ENCODE measurements at places on chromosomes 3 and 15.

GRCh38 chr15:66095871-66096687 lies 157.5 kb downstream of the MEGF11 start:
- DNase-seq = no peak

GRCh38 chr3:130826516-130827182 lies 67.2 kb upstream of the ATP2C1 start:
- DNase-seq = no peak

GRCh38 chr15:58311556-58311955 lies 120.2 kb upstream of the LIPC start:
- DNase-seq = no peak

DNA sequence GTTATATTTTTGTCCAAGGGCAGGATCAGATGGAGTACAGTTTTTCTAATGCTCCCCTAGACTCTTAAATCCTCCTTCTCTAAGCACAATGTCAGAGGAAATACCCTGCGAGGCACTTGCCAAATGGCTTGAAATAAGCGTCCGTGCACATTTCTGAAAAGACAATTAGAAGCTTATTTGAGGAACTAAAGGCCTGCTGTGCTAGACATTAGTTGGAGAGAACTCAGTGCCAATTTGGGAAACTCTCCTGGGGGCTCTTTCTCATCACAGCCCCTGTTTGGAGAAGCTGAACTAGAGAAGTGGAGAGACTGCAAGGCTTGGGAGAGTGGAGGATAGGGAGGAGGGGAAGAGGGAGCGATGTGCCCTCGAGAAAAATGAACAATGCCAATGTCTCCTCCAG lies 247.6 kb upstream of the C2CD4B start:
- no peak for DNase-seq

GRCh38 chr3:20043396-20043795 lies 3.1 kb downstream of the KAT2B start:
- peak; percentile 75 for DNase-seq

GRCh38 chr3:157738441-157738840 lies 235.2 kb upstream of the VEPH1 start:
- no peak for DNase-seq

DNA sequence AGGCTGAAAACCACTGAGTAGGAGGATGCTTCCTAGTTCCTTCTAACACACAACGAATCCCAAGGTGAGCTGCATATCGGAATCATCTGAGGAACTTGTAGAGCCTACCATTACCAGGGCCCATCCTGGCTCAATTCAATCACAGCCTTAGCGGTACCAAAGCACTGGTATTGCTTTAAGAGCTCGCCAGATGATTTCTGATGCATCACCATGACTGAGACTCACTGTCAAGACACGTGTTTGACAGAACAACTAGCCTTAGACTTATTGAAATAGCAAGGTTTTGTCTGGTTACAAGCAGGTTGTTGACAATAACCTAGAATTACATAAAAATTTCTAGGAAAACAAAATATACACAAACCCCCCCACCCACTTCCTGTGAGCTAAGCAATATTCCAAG lies 68.5 kb downstream of the CBLB start:
- DNase-seq = no peak

DNA sequence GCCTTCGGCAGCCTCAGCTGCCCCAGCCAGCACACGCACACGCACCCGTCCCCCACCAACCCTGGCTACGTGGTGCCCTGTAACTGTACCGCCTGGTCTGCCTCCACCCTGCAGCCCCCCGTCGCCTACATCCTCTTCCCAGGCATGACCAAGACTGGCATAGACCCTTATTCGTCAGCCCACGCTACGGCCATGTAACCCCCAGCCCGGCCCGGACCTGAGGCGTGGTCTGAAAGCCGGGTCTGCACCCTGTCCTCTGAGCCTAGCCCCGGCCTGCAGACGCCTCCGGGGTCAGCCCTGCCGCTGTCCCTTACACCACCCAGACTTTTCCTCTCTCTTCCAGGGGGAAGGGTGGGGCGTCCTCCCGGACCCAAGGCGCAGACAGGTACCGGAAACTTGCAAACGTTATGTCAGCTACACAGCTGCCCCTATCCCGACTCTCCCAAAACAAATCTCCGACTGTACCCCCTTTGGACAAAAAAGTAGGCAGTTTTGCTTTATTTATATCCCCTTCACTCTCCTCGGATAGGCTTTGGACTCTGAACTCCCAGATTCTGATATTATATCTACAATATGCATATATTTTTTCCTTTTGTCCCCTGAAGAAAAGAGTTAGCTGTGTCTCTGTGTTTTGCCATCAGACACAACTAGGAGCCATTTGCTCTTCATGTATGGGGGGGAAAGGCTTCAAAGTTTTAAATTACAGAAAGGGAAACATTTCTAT lies 1.4 kb downstream of the SOX14 start:
- no peak for DNase-seq

- DNase-seq = no peak
These were observed 36.5 kb downstream of the ATP13A3 start for GRCh38 chr3:194450341-194450740.

DNA sequence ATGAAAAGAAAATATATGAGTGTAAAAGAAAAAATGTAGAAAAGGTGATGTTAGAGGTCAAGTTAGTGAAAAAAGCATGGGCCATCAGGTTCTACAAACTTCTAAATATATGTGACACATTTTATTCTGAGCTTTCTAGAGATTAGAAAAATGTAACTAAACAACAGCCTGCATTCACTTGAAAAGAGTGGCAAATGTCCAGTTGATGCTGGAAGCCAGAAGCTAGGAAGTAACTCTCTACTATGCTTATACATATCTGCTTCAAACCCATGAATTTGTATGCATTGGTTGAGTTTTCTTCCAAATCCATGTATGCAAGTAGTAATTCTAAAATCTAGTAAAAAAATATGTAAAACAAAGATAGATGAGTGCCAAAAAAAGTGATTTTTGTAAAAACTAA lies 123.5 kb downstream of the TGFBR2 start:
- no peak for DNase-seq

DNA sequence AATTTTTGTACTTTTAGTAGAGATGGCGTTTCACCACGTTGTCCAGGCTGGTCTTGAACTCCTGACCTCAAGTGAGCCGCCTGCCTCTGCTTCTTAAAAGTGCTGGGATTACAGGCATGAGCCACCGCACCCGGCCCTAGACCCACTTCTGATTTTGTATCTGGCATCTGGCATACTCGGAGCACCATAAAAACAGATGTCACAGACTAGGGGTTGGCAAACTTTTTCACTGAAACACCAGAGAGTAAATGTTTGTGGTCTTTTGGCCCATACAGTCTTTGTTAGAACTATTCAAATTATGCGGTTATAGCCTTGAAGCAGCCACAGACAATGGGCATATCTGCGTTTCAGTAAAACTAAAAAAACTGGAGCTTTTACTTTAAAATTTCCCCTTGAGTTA lies 110.7 kb downstream of the TJP1 start:
- DNase-seq = no peak

DNA sequence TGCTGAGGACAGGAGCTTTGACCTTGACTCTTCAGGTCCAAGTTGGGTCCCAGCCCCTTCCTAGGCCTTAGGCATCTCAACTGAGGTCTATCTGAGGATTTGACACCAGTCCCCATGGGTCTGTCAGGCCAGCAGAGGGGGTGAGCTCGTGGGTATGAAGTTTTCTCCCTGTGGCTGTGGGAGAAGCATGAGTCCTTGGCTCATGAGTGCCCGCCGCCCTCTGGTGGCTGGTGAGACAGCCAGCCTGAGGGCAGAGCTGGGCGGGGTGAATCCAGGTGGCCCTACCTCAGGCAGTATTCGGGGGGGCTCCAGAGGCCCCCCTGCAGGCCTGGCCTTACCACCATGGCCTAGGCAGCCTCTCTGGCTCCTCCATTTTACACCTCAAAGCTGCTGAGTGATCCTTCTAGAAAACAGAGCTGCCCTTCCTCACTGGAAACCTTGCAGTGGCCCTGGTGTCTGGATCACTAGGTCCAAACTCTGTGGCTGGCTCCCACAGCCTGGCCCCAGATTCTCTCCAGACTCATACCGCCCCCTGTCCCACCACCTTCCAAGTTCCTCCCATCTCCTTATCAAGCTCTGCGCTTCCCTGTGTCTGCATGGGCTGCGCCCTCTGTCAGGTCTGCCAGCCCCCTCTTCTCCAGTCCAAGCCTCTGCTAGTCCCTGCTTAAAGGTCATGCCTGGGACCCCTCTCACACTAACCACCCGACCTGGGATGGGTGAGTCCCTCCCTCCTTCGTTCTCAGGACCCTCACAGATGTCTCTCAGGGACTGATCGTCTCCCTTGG lies 16.1 kb downstream of the SH2D7 start:
- DNase-seq = peak; percentile 92
